ENCODE measurements at places on chromosomes 7 and 10.

- no peak for DNase-seq
Measured at GRCh38 chr7:77467408-77467807, 51.3 kb upstream of the GSAP start.

GRCh38 chr7:31545549-31545948, 31.7 kb downstream of the ITPRID1 start:
- no peak for DNase-seq

DNA sequence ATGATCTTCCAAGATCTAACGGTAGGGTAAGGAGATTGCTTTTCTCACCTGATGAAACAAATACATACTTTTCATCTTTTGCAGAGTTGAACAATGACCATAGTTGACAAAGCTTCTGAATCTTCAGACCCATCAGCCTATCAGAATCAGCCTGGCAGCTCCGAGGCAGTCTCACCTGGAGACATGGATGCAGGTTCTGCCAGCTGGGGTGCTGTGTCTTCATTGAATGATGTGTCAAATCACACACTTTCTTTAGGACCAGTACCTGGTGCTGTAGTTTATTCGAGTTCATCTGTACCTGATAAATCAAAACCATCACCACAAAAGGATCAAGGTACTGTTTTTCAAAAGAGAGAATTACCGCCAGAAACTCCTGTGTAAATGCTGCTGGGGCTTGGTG, 79.9 kb downstream of the ANKRD61 start:
- no peak for DNase-seq

DNA sequence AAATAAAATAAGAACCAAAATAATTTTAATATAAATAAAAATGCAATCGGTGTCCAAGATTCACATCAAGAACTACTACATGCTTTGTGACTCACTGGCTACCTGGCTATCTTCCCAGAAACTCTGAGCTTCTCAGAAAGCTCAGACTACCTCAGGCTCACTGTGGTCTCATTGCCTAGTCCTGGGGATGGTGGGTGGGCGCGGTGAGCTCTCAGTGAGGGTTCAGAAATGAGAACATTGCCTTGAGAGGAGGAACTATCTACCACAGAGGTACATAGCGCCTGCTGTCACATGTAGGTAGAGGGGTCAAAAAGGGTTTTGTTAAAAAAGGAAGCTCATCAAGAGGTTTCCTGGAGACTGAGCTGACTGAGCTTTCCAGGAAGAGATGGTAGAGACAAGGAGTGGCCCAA, 108.0 kb downstream of the WDFY4 start:
- DNase-seq, result peak; percentile 38

- no peak for DNase-seq
Measured at GRCh38 chr10:88147000-88147798, 283.8 kb downstream of the PTEN start.

DNA sequence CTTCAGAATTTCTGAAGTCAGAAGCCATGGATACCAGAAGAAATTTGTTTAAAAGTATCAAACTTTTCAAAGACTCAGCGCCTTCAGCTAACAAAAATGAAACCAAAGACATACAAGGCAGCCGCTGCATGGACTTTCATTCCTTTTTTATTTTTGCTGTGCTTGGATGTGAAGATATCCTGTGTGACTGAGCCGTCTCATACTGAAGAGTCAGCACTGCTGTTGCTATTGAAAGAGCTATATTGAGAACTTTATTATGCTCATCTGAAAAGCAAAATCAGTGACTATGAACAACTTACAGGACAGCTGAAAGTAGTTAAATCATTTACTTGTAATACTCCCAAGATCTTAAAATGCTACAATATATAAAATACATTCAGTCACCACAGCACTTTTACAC, 809.2 kb downstream of the NXPH1 start:
- peak; percentile 49 for DNase-seq

DNA sequence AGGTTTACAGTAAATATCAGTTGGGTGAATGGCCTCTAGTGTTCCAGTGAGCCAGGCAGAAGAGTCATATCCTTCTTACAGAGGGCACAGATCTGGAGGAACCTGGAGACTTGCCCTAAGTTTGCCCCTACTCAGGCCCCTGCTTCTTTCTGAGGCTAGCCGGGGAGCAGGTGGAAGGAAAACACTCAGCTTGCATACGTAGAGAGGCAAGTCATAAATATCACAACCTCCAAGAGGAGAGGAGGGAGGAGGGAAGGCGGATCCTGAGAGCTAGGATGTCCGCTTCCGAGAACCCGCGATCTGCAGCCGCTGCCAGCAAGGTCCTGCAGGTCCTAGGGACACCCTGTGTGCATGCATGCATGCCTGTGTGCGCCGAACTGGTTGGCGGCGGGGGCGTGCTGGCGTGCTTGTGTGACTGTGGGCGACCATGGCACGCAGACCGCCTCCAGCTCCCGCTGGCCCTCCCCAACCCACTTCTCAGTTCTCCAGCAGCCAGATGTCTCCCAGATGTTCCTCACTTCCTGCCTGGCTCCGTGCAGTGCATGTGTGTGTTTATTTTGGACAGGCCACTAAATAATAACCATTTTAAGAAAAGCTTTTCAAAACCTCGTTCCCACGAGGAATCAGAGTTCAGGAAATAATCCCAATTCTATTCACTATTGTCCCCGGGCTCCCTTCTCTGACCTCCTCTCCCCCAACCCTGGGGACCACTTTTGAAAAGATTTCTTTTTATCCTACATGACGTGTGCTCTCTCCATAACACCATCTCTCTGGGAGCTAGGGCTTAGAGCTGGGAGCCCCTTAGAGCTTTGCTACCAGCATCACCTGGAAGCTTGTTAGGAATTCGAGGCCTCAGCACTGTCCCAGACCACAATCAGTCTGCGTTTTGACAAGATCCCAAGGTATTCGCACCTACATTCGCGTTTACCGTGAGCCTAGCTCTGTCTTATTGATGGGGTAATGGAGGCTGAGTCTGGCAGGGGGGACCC, 32.4 kb downstream of the UNC5B start:
- peak; percentile 97 for DNase-seq

- no peak for DNase-seq
Measured at GRCh38 chr7:118330388-118330787, 105.9 kb downstream of the ANKRD7 start.

- no peak for DNase-seq
Measured at GRCh38 chr10:27541796-27542729, 38.0 kb downstream of the RAB18 start.

GRCh38 chr10:61747307-61747706, 84.6 kb downstream of the CABCOCO1 start:
- DNase-seq, result no peak

DNA sequence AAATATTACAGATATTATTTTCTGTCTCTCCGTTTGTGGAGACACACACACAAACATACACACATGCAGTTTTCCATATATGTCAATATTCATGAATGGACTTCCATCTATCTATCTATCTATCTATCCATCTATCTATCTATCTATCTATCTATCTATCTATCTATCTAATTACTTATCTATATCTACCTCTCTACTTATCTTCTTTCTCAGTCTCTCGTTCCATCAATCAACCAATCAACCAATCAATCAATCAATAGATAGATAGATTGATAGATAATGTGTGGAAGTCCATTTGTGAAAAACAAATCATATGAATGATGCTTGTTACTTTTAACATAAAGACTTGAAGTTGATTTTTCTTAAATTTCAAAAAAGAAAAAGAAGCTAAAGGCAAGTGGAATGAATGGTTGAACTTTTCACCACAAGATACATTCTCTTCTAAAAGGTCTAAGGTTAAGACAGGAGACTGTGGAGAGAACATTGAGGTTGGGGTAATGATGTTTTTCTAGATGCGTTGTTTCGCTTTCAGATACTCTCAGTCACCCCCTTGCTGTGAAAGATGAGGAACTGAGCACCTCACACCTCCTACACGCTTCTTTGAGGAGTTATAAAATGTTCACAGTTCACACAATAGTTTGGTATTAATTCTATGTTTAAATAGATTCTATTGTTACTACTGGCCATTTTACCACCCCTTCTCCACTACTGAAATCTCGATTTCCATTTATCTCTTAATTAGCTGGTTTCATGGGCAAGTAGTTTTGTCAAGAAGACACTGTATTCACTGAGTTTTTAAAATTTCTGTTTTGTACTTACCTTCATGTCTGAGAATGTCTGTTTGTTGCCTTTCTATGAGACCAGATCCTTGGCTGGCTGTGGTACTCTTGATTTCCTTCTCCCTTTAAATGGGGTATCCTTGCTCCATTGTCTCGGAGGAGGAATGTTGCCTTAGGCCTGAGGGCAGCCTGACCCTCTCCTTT, 114.1 kb downstream of the EMX2 start:
- no peak for DNase-seq

GRCh38 chr7:158774952-158775351, 54.4 kb downstream of the ESYT2 start:
- no peak for DNase-seq

All from H4 (cell line).